Activated CD4-positive, alpha-beta T cell treated with anti-CD3 and anti-CD28 coated beads for 1 hour (primary cell): ENCODE measurements at places on chromosomes 7 and 10.

GRCh38 chr7:139481364-139481763 is 2.1 kb downstream of the KLRG2 start:
- DNase-seq: no peak

DNA sequence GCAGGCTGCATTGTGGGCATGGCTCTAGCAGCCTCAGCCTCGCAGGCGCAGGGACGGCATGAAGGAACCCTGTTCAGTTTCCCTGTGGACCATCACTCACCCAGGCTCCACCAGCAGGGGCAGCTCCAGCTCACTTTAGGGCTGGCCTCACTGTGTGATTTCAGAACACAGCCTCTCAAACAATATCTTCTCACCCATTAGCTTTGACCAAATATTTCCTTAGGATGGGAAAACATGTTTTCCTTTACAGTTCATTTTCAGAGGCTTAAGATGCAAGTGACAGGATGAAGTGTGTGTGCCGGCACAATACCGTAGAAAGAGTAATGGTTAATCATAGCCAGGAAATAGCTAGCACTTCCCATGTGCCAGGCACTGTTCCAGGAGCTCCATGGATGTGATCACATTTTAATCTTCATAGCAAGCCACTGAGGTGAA is 58.2 kb downstream of the LANCL2 start:
- DNase-seq: no peak

DNA sequence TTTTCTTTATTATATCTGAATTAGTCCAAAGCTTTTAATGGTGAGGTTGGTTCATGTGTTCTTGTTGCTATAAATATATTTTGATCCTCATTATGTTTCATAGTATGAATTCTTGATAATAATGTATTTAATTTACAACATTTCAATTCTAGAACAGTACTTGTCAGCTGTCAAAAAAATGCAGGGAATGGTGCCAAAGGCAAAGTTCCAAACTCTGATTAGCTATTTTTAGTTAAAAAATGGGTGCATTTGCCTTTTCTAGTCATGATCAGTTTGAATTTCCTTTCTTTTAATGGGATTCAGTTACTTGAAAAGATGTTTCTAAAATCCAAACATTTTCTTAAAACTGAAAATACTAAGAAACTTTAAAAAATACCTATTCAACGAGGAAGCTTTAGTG is 49.6 kb downstream of the ANKIB1 start:
- DNase-seq: no peak

GRCh38 chr10:84258034-84258695 is 13.3 kb downstream of the RGR start:
- no peak for DNase-seq

GRCh38 chr7:157434701-157435100 is 97.9 kb downstream of the DNAJB6 start:
- DNase-seq: no peak

DNA sequence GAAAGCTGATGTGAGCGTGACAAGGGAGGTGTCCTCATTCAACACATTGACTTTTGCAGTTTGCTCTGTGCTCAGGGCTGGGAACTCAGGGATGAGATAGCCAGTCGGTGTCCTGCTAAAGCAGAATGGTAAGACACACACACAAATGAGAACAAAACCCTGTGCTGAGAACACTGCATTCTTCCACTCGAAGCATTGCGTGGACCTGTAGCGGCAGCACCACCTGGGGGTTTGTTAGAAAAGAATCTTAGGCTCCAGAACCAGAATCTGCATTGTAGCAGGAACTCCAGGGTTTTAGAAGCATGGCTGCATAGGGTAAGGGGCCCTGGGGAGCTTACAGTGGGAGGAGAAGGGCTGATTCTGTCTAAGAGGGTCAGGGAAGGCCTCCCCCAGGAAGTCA is 21.5 kb upstream of the OGDHL start:
- no peak for DNase-seq

DNA sequence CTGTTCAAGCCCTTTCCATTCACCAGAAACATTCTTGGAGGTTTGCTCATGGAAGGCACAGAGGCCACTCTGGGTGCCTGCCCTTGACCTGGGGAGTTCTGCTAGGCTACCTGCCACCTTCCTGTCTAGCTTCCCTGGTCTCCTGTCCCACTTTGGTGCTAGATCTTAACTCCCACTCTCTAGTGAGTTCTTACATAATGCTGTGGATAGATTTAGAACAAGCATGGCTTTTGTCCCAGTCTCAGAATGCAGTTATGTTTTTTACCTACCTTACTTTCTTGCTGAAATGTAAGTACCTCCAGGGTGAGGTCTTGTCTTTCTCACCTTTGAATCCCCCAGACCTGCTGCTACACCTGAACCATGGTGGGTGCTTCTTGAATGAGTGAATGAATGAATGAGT is 1252.3 kb downstream of the TYW1 start:
- no peak for DNase-seq

DNA sequence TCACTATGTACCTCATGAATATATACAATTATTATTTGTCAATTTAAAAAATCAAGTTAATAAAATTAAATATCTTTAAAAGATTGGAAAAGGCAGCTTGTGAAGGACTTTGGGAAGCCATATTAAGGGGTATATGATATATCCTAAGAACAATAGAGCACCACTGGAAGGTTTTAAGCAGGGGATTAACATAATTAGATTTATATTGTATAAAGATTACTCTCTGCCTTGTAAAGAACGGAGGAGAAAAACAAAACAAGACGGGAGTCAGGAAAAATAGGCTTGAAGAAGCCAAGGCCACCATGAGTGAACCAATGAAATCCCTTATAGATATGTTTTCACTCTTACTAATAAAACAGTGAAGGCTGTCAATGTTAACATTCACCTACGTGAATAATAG is 11.1 kb upstream of the CNNM1 start:
- no peak for DNase-seq

- no peak for DNase-seq
These were observed 127.7 kb downstream of the DIP2C start for GRCh38 chr10:561721-562120.

GRCh38 chr10:13399752-13400151 is 51.7 kb upstream of the SEPHS1 start:
- no peak for DNase-seq

- no peak for DNase-seq
These were observed 153.6 kb downstream of the CELF2 start for GRCh38 chr10:11170993-11171851.
